ENCODE measurements at places on chromosomes 2 and 18.
A peak's percentile ranks its signal among the peaks of the same experiment; 100 is the strongest.

DNA sequence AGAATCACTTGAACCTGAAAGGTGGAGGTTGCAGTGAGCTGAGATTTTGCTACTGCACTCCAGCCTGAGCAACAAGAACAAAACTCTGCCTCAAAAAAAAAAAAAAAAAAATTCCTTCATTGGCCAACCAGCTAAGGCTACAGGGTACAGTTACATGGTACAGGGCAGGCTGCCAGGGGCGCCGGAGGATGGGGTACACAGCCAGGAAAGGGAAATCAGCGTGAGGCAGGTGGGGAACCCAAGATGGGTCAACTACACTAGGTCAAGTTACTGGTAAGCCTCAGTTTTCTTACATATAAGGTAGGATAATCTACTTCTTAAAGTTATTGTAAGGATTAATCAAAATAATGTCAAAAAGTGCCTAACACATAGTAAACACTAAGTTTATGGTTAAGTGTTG is 142.6 kb upstream of the MSH6 start:
- DNase-seq: no peak

DNA sequence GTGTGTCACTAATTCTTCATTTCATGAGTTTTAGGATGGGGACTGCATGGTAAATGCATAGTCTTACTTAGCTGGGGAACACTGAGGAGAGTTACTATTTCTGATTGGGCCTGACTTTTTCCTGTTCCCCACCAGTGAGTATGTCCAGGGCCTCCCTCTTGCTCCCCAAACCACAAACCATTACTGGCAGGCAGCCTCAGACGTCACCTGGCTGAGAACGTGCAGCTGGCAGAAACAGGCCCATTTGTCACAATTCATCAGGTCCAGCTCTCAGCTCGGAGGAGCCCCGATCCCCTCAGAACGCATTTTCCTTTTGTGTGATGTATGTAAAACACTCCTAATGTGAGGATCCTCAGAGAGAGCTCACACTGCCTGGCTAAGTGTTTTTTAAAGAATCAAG is 71.7 kb upstream of the SIX3 start:
- DNase-seq: no peak

DNA sequence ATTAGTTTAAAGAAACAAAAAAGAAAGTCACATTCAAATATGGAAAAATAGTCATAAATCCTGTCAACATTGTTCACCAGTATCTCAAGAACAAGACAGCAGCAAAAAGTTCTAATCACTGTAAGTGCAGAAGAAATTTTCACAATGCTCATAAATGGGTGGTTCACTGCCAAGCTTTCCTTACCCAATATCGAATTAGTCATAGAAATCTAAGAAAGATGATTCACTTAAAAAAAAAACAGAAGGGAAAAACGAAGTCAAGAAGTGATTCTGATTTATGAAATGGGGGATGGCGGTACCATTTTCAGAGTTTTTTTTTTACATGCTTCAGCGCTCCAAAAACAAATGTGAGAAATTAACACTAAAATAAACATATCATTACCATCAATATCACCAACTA is 156.7 kb downstream of the EXOC6B start:
- peak; percentile 77 for DNase-seq

DNA sequence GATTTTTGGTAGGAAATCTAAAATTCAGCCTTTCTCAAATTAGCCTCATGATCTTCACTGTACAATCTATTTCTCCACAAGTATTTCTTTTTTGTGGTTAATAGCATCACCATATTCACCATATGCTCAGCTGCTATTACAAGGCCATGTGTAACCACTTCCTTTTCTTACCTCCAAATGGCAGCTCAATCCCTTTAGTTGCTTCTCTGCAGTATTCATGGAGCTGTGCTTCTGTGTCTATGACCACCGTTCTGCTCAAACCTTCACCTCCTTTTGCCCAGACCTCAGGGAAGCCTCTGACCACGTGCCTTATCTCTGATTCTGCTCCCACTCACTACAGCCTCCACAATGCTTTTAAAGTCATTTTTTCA is 126.7 kb upstream of the TMEM200C start:
- peak; percentile 65 for DNase-seq

DNA sequence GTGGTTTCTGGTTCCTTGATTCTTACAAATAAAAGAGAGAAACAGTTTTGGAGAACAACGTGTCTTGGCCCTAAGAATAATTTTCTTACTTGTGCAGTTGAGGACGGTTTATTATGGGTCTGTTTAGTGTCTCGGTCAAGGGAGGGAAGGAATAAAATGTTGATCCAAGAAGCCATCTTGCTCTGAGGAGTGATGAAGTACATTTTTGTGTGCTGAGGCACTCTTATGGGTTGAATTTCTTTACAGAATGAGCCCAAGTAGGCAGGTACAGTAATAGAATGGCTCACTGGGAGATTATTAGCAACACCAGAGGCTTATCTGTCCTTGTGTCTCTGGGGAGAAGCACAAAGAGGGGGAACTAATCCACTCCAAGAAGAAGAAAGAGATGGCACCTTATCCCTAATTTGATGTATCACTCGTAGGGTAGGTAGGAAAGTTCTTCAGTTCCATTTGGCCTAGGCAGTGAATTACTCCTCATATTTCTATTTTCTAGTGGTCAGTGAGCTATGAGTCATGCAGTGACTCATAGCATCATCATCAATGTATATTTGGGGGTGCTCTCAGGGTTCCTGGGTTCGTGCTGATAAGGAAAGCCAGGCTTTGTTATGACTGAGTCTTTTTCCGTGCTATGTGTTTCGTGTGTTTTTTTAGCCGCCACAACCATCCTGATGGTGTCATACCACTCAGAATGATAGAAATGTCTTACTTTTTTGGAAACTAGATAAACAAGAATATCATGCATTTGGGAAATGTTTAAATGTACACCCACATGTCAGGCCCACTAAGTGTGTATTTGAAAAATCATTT is 250.1 kb upstream of the CTAGE1 start:
- DNase-seq: peak; percentile 99

Data from IMR-90 (cell line).